Stimulated activated CD8-positive, alpha-beta memory T cell treated with anti-CD3 and anti-CD28 coated beads, Interleukin-7, amount 100 ng/mL, for 1 hour (primary cell): ENCODE measurements at places on chromosomes 3 and 15.

DNA sequence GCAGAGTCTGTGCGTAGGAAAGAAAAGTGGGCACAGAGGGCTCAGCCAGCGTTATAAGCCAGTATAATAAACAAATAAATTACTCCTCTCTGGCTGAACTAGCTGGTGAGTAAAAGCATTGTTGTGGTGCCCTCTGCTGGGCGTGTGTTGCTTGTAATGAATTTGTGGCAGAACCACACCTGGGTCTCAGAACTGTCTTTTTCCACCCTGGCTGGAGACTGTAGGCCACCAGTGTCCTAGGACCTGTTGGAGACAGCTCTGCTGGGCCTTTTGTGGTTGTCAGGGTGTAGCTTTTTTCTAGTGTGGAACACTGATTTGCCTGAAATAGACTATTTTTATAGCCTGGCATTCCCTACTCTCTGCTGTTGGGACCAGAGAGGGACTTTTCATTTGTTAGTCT, 130.5 kb upstream of the EIF1B start:
- DNase-seq, result peak; percentile 17

DNA sequence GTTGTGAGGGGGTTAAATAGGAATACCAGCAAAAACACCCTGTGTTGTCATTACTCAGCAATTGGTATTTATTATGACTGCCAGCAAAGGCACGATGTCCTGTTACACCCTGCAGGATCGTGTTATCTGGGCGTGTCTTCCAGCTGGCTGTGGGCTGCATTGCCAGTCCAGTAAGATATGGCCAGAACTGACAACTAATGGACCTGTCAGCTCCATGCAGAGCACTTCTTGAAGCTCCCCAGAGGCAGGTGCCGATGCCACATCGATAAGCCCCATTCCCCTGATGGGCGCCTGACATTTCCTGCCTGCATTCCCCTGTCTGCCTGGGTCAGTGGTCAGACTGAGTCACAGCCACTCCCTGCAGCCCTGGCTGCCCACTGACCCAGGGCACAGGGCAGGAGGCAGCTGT, 79.7 kb upstream of the RASGRF1 start:
- DNase-seq, result no peak

DNA sequence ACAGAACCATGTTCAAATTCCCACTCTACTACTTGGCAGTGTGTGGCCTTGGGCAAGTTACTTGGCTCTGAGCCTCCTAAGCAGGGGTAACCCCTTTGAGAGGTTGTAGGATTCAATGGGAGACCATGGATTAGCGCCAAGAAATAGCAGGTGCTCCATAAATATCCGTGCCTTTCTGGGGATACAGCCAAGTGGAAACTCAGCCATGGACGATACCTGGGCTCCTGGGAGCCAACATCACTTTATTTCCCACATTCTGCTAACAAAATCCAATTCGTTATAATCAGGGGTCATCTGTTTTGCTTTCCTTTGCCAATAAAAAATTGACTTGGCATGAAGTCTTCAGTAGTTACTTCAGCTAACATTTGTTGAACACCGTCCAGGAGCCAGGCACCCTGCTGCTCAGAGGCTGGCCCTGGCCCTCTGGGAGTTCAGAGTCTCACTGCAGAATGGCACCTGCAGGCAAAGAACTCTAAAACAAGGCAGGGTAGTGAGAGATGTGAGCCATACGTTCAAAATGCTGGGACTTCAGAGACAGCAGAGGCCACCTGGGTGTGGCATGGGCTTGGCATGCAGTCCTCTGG, 42.3 kb downstream of the ZDHHC19 start:
- DNase-seq, result no peak

DNA sequence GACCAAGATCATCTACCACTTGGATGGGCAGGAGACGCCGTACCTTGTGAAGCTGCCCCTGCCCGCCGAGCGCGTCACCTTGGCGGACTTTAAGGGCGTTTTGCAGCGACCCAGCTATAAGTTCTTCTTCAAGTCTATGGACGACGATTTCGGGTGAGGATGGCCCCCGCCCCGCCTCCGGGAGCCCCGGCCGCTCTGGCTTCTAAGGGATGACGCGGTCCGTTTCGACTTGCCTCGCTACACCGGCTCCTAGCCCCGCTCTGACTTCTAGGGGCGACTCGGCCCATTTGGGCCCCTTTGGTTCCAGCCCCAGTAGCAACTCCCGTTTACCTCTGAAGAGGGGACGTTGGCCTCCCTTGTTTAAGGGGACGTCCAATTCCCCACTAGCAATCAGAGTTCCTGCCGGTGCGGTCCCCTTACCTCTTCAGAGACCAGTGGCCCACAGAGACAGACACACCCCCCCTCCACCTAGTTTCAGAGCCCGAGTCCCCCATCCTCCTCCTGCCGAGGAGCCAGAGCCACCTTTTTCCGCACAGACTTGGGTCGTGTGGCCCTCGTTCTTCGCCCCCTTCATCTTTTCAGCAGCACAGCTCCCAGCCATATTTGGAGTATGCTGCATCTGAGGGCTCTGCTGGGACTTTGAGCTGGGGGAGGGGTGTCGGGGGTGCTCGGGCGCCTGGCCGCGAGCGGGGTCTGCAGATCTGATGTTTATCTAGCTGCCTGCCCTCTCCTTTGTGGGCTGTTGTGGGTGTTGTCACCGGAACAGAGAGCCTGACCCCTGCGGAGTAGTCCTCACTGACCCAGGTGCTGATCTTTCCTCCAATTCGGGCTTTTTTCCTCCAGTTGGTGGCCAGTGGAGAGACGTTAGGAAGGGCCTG, 706 bp downstream of the DVL3 start:
- no peak for DNase-seq

DNA sequence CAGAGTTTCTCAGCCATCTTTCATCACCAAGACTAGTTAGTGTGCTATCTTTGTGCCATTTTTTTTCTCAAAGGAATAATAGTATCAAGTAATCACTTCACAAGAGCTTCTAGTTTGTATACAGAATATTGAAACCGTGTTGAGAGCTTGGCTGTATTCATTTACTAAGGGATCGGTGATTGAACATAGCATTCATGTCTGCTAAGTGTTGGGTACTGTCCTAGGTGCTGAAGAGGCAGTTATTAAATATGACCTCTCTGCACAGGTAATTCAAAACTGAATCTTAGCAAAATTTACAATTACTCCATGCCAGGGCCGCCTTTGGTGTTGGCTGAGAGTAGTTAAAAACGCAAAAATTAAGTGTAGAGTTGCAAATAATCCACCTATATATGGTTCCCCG, 355.3 kb upstream of the RORA start:
- no peak for DNase-seq

DNA sequence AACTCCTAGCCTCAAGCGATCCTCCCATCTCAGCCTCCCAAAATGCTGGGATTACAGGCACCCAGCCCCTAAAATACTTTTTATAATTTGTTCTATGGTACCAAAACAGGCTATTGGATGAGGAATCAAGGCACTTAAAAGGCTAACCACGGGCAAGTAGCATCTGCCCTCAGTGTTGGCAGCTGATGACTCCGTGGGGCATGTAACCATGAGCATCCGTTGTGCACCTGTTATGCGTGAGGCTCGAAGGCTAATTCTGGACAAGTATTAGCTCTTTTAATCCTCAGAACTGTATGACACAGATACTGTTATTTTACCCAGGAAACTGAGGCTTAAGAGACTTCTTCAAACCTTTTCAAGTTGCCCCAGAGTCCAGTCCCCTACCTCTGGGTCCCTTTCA, 10.2 kb downstream of the WDR73 start:
- DNase-seq, result no peak

GRCh38 chr3:123036352-123037014, 8.9 kb upstream of the SEMA5B start:
- no peak for DNase-seq
